Fibroblast of skin of back (primary cell): ENCODE measurements at places on chromosomes 3 and 15.

DNA sequence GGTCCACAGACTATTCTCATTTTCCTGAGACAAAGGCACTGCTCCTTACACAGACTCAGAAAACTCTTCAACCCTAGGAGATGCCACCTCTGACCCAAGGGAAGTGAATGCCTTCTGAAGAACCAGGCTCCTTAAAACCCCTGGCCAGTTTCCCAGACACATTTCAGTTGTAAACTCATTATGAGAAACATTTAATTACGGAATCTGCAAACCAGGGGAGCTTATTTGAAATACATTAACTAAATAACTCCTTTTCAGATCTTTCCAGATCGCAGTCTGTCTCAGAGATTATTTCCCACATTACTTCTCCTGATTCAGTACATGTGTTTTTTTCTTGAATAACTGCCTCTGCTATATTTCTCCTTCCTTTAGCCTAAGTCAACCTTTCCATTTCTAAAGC lies 17.6 kb downstream of the MYO5A start:
- no peak for DNase-seq

- DNase-seq, result peak; percentile 52
Observed at GRCh38 chr15:59917504-59918157, 86.5 kb upstream of the FOXB1 start.

- DNase-seq, result no peak
Observed at GRCh38 chr3:120652896-120653545, 29.0 kb downstream of the HGD start.

DNA sequence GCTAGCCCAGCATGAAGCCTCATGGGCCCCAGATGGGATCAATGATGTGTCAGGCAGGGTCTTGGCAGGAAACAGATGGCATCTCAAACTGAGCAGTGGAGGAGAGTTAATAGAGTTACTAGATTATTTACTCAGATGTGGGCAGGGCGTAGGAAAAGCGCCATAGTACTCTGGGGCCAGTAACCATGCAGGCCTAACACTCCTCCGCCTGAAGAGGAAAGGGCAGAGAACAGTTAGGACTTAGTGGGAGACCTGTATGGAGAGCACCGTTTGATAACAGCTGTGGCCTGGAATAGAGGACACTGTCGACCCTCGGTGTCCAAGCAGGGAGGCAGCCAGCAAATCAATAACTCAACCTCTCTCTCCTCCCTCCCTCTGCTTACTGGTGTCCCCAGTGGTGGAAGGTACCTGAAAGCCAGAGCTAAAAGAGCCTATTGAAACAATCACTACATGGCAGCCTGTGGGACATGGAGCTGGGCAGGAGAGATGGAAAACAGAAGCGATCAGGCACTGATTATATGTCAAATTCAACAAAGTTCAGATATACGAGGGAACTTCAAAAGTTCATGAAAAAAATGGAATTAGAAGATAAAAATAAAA lies 111.4 kb upstream of the CCNL1 start:
- DNase-seq, result no peak

- DNase-seq, result peak; percentile 76
Observed at GRCh38 chr3:50347187-50347813, 1.8 kb upstream of the ZMYND10 start.

DNA sequence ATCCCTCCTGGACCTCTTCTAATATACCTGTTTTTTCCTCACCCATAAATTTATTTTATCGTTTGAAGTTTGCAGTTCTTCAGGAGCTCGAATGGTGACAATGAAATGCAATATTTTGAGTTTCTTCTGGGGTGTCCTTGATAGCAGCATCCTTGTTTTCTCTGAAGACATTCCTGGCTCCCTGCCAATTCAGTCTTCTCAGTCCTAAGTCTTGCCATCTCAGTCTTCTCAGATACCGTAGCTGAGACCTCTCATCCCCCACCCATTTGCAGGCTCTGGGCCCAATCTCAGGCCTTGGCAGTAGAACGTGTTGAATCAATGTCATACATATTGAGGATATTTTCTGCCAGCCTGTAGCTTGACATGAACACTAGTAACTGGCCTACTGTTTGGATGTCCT lies 140.9 kb downstream of the NECTIN3 start:
- DNase-seq, result no peak

- peak; percentile 86 for DNase-seq
Observed at GRCh38 chr3:45972534-45973402, 22.9 kb downstream of the FYCO1 start.

GRCh38 chr3:106578911-106579310 lies 710.1 kb upstream of the CBLB start:
- DNase-seq, result peak; percentile 43

GRCh38 chr3:129694228-129694627 lies 87.8 kb upstream of the PLXND1 start:
- DNase-seq, result no peak

GRCh38 chr3:143337387-143337786 lies 217.8 kb downstream of the CHST2 start:
- peak; percentile 89 for DNase-seq

DNA sequence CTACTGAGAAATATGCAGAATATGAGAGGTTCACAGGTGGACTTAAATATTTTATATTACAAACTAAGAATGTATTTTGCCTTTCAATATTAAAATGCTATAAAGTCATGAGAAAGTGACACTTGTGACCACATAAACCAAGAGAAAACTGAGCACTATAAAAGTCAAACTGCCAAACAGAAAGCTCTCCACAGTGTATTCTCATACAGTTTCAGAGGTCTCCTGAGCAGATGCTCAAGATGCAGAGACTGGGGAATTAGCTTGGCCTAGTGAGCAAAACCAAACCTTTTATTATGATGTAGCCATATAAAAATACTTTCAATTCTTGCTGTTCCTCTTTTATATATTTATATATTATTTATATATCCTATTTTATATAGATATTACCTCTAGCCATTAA lies 227.8 kb downstream of the TBC1D5 start:
- no peak for DNase-seq

GRCh38 chr3:46537316-46537715 lies 28.8 kb downstream of the LRRC2 start:
- no peak for DNase-seq

DNA sequence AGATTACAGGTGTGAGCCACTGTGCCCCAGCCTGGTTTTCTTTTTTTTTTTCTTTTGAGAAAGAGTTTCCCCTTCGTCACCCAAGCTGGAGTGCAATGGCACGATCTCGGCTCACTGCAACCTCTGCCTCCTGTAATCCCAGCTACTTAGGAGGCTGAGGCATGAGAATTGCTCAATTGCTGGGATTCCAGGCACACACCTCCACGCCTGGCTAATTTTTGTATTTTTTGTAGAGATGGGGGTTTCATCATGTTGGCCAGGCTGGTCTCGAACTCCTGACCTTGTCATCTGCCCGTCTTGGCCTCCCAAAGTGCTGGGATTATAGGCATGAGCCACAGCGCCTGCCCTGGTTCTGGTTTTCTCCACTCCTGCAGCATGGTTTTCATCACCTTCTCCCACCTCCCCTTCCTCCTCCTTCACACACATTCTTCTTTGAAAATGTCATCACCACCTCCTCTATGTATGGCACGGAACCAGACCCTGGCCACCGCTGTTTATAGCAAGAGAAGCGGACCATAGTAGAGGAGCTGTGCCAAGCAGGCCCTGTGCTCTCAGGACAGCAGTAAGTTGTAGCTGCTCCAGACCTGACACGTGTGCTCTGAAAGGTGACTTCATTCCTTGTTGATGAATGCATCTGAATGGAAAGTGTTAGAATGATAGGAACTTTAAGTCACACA lies 14.6 kb upstream of the AHSG start:
- peak; percentile 28 for DNase-seq

DNA sequence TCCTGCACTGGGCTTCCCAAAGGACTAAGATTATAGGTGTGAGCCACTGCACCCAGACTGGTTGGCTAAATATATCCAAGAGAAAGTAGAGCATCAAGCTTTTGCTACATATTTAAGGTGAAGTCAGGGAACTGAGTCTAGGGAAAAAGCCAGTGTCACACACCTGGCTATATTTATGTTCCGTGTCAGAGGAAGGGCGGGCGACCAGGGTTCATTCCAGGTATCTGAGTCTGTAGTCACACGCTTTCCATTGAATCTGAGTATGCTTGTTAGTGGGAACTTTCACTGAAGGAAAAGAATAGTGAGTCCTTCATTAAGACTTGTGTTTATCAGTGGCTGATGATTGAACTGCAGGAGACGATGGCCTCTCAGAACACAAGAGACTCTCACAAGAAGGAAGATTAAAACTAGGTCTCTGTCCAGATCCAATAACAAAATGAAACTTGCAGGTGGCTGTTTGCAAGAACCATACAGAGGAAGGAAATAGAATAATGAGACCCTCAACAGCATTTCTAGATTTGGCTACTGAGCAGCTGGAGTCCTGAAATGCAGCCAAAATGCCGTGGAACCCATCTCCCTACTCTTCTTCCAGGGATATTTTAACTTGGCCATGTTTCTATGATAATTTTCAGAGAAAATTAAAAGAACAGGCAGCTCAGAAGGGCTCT lies 276.3 kb downstream of the THSD4 start:
- DNase-seq, result no peak

DNA sequence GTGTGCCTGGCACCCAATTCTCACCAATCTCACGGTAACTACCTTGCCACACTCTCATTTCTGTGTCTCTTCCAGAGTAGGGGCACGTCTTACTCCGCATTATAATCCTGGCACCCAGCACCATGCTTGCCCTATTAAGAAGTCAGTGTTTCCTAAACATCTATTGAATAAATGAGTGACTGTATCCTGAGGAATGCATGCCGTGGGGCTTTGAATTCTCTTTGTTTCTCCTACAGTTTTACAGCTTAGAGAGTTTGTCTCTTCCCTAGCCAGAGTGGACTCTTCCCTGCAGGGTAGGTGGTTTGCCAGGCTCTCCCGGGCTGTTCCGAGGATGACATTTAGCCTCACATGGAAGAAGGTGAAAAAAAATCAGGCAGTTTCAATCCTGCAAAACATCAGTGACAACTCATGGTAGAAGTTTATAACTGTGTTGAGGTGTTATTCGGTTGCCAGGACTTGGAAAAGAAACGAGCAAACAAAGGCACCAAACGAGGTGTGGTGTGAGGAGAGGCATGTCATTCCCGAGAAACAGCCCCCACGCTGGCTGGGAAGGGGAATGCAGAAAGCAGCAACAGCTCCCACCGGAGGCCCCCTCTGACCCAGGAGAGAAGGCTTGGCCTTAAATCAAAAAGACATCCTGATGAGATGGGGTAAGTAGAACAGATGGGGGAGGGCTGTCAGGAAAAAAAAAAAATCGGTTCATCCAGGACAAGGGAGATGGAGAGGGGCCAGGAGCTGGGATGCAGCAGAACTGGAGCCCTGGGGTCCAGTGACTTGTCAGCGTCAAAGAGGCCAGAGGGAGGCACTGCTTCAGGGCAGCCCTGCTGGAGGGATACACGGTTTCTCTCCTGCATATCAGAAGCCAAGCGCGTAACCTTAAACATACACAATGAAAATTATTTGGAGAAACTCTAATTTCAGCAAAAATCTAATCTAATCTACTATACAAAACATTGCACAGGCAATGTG lies 168.4 kb upstream of the ARRDC4 start:
- no peak for DNase-seq

DNA sequence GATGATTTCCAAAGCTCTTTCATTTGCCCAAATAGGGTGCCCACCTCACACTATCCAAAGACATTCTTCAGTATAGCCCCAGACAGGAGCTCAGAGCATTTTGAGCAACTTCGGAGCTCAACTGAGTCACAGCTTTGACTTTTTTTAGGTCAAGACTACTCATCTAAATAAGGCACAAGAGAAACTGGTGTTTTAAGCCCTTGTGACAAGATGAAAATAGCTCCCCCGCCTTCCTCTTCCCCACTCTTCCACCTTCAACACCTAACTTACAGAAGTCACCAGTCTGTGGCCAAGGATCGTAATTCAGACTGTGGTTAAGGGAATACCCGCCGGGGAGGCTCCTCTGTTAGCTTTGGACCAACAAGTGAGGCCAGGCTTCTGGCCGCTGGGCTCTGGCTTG lies 60.4 kb upstream of the CA12 start:
- no peak for DNase-seq

GRCh38 chr3:58022490-58022889 lies 14.3 kb downstream of the FLNB start:
- no peak for DNase-seq

DNA sequence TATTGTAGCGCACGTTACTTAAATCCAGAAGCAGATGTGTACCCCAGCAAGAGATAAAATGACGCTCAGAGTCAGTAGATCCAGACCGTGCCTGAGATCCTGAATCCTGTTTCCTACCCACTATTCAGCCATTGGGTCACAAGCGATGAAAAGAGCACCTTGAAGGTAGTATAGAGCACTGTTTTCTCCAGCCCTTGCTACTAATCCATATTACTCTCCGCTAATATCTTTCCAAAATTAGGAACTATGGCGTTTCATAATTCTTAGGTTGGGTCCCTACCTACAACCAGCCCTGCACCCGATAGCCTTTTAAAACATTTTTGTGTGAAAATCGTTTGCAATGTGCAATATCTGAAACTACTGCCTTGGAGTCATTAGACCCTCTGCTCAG lies 596 bp downstream of the BTD start:
- no peak for DNase-seq

GRCh38 chr3:102206511-102207031 lies 228.2 kb upstream of the ZPLD1 start:
- peak; percentile 65 for DNase-seq

DNA sequence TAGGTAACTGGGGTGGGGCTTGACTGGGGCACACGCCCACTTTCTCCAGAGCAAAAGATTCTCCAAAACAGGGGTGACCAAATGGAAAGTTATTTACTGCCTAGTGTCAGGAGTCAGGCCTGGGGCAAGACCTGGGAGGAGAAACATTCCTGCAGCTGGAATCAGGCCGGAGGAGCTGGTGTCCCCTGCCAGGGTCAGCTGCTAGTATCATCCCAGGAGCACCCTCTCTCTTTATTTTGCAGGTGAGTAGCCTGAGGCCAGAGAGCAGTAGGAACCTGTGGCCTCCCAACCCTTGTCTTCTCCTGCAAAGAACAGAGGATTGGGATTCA lies 32.9 kb downstream of the DNAJB8 start:
- DNase-seq, result no peak

- DNase-seq, result no peak
Observed at GRCh38 chr3:13164893-13165492, 91.8 kb upstream of the IQSEC1 start.

- DNase-seq, result peak; percentile 16
Observed at GRCh38 chr15:72866182-72866581, 82.6 kb upstream of the ADPGK start.
